ENCODE measurements at places on chromosomes 6 and 20.

DNA sequence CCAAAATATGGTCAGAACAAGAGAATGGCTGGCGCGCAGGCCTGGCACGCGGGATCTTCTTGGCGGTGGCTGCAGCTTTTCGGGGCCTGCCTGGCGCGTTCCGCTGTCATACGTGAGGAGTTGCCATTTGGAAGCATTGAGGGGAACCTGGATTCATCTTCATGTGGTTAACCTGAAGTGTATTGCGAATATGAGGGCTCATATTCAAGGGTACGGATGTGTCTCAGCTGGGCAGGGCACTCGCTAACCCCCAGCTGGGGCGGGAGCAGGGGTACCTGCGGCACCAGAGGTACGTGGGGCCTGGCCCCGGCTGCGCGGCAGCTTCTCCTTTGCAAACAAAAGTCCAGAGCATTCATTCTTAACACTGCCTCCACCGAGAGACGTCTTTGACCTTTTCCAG is 605.6 kb downstream of the QKI start:
- no peak for DNase-seq

GRCh38 chr20:32574296-32575226 is 10.6 kb downstream of the NOL4L start:
- no peak for DNase-seq

DNA sequence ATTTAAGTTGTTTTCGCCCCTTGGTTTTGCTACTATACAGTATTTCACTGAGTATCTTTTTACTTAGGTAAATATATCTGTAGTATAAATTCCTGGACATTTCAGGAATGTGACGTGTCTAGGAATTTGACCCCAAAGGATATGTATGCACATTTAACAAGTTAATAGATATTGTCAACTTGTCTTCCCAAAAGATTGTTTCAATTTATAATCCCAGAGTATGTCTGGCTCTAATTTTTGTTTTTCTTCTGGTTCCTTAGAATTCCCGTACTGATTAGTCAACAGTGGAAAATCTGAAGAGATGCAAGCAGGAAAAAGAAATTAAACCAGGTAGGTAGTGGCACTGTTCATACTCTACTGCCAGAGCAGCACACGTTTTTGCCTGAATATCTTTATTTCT is 7.2 kb downstream of the PKIG start:
- DNase-seq: no peak

- no peak for DNase-seq
These were observed 128.5 kb upstream of the SYNDIG1 start for GRCh38 chr20:24340933-24341332.

DNA sequence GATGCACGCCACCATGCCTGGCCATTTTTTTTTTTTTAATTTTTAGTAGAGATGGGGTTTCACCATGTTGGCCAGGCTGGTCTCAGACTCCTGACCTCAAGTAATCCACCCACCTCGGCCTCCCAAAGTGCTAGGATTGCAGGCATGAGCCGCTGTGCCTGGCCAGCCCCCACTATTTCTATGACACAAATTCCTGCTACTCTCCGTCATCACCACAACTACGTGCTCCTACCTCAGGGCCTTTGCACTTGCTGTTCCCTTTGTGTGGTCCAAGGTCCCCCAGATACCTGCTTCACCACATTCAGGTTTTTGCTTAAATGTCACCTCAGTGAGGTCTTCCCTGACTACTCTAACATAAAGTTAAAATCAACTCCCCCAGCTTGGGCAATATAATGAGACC is 5.2 kb upstream of the CEBPB start:
- DNase-seq: no peak

DNA sequence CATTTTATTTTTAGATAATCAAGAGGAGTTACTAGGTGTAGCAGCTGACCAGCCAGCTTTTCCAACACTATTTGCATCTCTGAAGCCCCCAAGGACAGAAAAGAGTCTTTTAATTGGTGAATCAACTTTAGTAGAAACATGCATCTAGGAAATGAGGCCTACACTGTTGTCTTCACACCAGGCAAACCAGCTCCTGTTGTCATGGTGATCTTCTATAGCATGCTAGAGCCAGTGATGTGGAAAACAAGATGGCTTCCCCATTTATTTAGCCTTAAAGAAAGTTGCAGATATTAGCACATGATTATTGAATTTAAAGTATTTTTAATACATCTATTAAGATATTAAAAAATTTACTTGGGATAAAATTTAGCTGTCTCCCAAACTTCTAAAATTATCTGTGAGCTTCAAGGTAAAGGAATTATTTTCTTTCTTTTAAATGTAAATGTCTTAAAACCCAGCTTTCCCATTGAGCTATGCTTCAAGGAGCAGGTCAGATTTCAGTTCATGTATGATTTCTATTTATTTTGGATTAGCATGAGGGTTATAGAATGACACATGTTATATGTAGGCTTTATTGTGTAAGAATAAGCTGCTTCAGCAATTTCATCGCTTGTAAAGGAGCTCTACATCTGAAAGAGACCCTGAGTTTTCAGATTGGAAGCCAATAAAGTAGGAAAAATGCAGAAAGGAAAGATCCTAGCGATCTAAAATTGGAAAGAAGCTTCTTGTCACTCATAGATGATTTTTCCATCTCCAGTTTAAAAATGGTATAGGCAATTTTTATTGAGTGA is 564.9 kb upstream of the CITED2 start:
- no peak for DNase-seq

DNA sequence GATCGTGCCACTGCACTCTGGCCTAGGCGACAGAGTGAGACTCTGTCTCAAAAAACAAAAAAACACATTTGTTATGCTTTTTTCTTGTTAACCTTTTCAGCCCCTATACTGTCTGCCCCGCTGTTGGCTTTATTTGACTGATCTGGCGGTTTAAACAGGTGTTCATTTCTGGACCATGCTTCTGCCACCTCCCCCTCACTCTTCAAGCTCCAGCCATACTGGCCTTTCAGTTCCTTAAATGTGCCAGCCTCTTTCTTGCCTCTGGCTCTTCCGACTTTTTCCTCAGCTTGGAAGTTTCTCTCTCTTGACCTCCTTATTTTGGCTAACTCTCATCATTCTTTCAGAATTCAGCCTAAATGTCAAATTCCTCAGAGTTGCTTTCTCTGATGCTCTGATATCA is 35.2 kb upstream of the TXLNB start:
- DNase-seq: no peak

- DNase-seq: no peak
These were observed 191.9 kb downstream of the BCAS1 start for GRCh38 chr20:53878262-53879047.

DNA sequence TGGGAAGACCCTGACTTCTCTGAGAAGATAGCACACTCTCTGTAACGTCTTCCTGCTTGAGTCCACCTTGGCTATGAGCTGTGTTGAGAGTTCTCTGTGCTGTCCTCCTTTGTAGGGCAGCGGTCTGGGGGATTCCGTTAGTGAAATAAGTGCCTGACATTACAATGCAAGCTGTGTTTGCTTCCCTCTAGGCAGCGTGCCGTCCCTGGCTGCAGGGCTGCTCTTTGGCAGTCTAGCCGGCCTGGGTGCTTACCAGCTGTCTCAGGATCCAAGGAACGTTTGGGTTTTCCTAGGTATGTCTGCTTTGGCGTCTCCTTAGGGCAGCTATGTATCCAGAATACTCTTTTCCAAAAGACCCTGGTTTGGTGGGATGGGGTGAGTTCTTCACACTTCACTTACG is 2.8 kb downstream of the TMEM14C start:
- no peak for DNase-seq

GRCh38 chr20:62885896-62886708 is 24.5 kb upstream of the TCFL5 start:
- DNase-seq: no peak

DNA sequence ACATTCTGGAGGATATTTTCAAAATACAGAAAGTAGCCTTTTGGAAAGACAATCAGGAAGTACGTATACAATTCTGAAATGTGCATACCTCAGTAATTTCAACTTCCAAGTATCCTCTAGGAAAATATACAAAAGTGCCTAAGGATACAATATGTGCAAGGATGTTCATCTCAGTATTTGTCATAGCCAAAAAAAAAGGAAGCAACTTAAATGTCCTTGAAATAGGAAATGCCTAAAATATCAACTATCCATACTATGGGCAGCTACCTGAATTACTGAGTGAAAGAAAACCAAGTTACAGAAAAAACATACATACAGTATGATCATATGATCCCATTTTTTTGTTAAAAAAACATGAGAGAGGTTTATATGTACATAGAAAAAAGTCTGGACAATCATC is 1.5 kb downstream of the PPIL1 start:
- DNase-seq: no peak

- DNase-seq: no peak
These were observed at the start of gene KCNS1 for GRCh38 chr20:45100563-45101245. Gene KCNS1 (minus strand): TSS chr20:45101127. CDS start chr20:45099236, 1,891 bp downstream.

Measured in NCI-H1092 (cell line).